Stimulated activated CD4-positive, alpha-beta T cell treated with anti-CD3 and anti-CD28 coated beads, Interleukin-2, amount 100 ng/mL, for 48 hours (primary cell): ENCODE measurements at places on chromosomes 6 and 20.

DNA sequence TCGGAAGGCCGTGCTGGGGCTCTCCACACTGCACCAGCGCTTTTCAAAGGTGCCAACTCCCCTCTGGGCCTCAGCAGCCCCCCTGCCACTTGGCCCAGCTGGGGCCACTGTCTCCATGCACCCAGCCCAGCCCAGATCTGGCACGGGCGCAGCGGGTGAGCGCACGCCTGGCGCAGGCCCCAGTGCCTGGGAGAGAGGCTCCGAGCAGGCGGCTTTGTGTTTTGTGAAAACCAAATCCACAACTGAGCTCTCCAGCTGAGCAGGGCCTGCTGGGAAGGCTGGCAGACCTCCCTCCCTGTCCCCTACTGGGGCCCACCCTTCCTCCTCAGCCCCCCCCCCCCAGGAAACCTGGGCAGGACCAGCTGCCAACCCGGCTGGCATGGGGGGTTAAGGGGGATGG lies 17.0 kb downstream of the MDGA1 start:
- no peak for DNase-seq

DNA sequence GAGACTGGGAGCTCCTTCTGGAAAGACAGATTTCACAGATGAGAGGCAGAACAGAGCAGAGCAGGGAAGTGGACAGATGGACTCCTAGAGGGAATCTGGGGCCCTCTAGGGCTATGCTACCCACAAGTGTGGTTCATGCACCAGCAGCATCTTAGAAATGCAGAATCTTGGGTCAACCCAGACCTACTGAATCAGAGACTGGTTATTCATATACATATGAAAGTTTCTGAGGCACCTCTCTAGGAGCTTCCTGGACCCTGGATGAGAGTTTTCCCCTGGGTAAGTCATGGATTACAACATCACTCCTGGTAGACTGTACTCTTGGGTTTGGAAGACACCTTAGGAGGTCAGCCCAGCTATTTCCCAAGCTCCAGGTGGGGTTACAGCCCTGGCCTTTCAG lies 55.4 kb upstream of the SAYSD1 start:
- DNase-seq: no peak

DNA sequence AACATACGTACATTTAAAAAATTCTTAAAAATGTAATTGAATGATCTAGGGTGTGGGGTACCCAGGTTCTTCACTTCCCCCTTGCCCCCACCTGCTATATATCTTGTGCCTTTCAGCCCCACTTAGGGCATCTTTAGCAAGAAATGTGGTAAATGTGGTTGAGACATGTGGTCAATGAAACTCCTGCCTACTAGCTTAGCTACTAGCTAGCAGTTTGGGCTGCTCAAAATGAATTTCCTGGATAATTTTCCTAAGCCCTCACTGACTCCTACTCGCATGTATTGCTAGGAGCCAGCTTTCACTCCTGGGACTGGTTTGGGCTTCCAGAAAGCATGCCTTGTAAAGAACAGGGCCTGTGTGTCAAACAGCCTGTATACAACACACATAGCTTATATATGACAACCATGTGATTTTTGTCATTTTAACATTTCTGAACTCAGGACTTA lies 257.3 kb downstream of the ATXN1 start:
- DNase-seq: no peak

DNA sequence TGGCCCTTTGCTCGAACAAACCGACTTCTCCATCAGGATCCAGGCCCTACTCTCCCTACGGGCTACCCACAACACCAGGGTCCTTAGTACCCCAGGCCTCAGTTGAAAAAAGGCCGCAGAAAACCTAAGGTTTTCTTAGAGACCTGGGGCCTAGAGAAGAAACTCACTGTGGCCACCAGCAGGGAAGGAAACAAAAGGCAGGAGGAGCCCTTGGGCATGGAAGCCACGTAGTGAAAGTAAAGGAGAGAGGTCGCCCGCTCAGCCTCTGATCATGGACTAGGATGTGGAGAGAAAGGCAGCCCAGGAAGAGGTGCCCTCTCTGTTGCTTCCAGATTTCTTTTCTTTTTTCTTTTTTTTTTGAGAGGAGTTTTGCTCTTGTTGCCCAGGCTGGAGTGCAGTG lies 31.5 kb downstream of the CPNE5 start:
- DNase-seq: no peak

DNA sequence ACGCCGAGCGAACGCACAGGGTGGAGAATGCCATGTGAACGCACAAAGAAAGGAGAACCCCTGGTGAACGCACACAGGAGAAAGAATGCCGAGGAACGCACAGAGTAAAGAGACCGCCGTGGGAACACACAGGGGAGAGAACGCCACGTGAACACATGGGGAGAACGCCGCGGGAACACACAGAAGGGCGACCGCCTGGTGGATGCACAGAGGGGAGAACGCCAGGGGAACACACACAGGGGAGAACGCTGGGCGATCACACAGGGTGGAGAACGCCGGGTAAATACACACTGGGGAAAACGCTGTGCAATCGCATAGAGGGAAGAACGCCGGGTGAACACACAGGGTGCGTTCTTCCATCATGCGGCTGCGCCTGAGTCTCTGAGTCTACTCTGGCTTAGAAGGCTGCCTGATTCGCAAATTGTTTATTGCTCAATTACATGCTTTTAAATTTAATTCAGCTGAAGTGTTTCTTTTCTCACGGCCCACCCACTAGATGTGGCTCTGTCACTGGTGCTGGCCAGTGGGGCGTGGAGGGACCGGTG lies 54.1 kb downstream of the RNASET2 start:
- DNase-seq: no peak

GRCh38 chr6:44301782-44302564 lies 11.2 kb downstream of the AARS2 start:
- DNase-seq: no peak

DNA sequence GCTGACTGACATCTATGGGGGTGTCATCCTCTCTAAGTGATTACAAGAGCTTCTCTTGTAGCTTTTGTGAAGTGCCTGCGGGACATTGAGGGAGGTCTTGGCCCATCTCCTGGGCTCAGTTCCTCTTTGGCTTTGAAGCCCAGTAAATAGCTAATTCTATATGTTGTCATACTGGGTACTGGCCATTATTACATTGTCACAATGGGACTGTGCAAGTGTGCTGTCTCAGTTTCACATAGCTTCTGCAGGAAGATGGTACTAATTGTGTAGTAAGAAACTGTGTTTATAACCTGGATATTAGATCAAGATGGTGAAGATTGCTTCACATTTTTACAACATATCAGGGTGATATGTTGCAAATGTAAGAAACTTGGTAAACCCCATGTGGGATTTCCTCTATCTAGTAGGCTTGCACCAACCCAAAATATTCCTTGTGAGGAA lies 19.9 kb downstream of the SPINT3 start:
- DNase-seq: no peak

DNA sequence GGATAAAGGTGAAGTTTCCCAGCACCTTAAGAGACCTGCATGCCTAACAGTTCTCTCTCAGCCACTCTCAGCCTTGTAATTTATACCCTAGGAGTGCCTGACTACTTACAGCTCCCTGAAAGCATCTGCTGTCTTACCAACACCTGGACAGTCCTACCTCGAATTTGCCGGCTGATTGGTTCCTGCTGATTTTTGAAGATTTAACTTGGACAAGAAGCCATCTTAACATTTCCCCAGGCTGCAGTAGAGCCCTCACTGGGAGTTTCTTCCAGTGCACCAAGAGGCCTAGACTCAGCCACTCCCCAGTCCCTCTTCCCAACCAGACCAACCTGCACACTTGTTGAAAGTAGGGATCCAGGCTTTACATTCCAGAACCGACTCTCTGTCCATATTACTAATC lies 174.5 kb downstream of the LINC00237 start:
- no peak for DNase-seq

- no peak for DNase-seq
These were observed 34.6 kb downstream of the PPARD start for GRCh38 chr6:35377002-35377401.

- DNase-seq: no peak
These were observed 525 bp downstream of the FAM229B start for GRCh38 chr6:112087916-112088315.

DNA sequence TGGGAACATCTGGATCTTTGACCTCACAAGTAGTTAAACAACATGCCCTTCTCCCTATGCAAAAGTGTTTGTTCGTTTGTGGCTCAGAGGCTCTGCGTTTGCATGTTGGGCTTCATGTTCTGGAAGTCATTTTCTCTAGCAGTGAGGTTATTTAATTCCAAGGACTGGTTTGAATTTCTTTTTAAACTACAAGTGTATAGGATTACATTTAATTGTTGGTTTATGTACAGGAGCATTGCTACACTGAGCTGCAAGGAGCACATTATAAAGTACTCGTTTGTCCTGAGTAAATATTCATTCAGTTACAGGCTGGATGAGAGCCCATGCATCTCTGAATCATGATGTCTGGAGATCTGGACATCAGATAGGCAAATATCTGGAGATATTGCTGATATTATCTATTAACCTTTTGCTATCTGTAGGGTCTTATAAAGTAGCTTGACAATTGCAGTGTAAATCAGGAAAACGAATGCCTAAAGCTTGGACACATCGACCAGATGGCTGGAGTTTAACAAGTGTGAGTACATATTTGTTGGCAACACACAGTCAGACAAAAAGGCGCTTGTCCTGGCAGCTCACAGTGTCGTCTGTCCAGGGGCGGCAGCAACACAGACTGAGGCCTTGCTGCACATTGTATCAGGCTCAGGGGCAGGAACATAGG lies 84.6 kb downstream of the PDE7B start:
- DNase-seq: no peak

DNA sequence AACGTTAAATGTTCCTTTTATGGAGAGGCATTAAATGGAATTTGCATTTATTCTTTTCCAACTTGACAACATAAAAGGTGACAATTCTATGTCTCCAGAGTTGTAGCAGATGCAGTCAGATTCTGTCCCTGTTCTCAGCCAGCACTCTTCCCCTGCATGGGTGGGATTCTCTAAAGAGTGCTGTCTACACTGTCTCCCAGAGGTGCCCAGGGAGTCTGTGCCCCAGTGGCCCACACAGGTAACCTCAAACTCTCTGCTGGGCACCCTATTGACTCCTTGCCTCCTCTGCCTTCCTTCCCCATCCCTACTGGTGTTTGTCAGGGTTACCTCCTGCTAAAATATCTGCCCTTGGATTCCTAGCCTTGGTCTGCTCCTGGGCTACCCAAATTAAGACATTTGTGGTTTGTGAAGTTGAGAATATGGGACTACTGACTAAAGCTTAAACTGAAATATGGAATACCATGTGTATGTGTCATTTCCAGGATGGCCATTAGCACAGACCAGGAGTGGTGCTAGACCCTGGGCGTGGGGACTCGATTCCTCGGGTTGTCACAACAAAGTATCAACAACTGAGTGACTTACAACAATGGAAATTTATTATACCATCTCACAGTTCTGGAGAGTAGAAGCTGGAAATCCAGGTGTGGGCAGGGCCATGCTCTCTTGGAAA lies 284.7 kb downstream of the CDH26 start:
- no peak for DNase-seq

GRCh38 chr6:45200510-45200909 lies 127.6 kb upstream of the RUNX2 start:
- DNase-seq: no peak

GRCh38 chr6:27495386-27496135 lies 22.7 kb upstream of the ZNF184 start:
- peak; percentile 75 for DNase-seq

- no peak for DNase-seq
These were observed 38.9 kb upstream of the FRMD1 start for GRCh38 chr6:168117942-168118341.

- DNase-seq: no peak
These were observed 21.1 kb downstream of the ENPP1 start for GRCh38 chr6:131828951-131829350.

- peak; percentile 37 for DNase-seq
These were observed 124.5 kb downstream of the MRPL14 start for GRCh38 chr6:44002593-44003344.

DNA sequence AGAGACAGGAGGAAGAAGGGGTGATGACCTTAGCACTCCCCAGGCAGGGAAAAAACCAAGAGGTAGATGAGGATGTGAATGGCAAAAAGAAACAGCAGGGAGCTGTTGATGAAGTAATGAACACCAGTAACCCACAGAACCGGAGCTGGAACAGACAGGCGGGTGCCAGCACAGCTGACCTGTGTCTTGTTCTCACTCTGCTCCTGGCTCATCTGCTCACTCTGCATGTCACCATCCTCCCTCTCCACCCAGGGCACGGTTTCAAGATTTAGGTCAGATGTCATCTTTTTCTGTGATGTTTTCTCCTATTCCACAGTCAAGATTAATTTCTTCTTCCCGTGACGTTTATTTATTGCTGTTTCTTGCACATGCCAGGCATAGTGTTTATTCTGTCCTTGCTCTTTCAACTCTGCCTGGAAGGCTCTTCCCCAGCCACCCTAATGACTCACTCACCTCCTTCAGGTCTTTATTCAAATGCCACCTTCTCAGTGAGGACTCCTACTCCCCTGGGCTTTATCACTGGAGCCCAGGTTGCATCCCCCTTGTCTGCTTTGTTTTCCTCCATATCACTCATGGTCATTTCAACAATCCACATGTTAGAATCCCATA lies 164.5 kb upstream of the HDAC2 start:
- no peak for DNase-seq

DNA sequence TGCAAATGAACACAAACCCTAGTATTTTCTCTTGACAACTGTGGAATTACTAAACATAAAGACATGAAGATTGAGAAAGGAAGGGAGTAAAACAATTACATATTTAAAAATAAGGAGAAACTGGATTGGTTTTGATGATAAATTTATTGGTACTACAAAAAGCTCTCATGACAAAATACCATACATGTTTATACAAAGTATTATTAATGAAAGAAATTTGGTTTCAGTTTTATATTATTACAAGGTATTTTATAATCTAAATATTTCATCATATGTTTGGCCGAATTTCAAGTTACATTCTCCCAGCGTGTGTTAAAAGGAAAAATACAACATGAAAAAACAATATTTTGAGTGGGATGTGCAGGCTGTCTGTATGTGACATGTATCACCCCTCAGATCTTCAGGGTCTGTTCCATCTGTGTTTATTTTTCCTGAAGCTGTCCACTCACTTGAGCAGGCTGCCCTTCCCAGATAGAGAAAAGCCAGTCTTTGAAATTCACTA lies 568.4 kb downstream of the NKAIN2 start:
- DNase-seq: no peak

GRCh38 chr20:13486694-13487093 lies 152.0 kb downstream of the TASP1 start:
- DNase-seq: no peak
